ENCODE measurements at places on chromosomes 4 and X.

DNA sequence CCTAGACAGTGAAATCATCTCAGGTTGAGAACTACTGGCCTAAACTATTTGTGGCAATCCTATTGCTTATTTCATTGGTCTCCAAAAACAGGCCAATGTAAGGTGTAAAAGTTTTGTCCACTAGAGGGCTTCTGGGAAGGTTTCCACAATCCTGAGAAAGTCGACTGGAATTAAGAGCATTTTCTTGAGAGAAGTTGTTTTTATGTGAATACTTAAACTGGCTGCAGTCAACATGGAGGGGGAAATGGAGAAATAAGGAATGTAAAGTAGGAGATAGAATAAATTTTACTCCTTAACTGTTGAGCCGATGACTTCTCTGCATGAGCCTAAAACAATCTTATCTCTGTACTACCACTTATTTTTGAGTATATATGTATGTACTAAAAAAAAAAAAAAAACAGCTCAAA, 11.0 kb upstream of the EIF4E start:
- no peak for DNase-seq

- no peak for DNase-seq
These were observed 281.9 kb upstream of the HS3ST1 start for GRCh38 chr4:11710453-11711093.

DNA sequence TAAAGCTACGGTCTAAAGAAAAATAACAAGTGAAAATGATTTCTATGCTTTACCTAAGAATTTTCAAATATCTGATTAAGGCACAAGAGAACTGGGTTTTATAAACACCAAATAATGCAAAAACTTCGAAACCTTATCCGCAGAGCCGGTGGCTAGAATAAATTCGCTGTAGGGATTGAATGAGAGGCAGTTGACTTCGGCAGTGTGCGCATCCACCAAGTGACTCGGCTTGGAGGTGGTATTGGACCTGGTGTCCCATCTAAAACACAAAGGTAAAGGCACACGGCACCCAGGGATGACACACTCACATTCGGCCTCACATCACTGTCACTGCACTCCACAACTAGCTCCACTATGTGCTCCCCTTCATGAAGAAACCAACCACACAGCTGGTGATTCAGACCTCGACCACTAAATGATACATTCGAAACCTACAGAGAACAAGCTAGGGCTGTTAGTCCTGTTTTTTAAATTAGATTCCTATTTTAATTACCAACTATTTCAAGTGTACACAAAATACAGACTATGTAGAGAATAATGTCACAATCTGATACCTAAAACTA, 17.5 kb downstream of the RBBP7 start:
- DNase-seq: no peak

- no peak for DNase-seq
These were observed 19.5 kb downstream of the KIAA0232 start for GRCh38 chr4:6802025-6802424.

- no peak for DNase-seq
These were observed 45.9 kb upstream of the ALG13 start for GRCh38 chrX:111634823-111635729.

DNA sequence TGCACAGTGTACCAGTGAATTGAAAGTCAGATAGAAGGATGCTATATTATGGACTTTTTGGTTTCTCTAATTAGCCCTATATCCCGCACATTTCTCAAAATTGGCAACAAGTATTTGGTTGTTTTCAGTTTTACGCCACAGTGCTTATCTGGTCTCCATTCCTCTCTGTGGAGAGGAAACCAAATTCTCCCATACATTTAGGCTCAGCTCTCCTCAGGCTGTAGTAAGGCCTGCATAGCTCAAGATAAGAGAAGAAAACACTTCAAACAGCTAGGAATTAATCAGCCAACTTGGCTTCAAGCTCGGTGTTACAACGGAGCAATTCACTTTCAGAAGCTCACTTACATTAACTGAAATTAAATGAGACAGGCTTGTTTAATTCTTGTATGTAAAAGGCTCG, 263.2 kb downstream of the PDHA2 start:
- no peak for DNase-seq

DNA sequence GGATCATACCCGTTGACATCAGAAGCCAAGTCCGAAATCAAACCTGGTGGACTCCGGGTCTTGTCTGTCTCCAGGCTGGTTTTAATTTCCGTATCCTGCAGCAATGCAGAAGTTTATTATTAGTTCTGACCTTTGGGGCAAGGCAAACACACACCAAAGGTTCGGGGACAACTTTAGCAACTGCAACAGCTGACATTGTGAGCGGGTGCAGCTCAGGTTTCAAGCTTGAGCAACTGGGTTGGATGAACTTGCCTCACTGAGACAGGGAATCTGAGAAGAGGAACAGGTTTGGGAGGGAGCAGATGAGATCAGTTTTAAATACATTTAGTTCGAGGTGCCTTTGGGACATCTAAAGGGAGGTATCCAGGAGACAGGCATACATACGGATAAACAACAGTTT, 110.7 kb downstream of the GNL3L start:
- DNase-seq: no peak

GRCh38 chr4:51907006-51907669, 64.2 kb downstream of the DCUN1D4 start:
- DNase-seq: no peak

- DNase-seq: no peak
These were observed 375.5 kb downstream of the PCDH18 start for GRCh38 chr4:137156807-137157206.

DNA sequence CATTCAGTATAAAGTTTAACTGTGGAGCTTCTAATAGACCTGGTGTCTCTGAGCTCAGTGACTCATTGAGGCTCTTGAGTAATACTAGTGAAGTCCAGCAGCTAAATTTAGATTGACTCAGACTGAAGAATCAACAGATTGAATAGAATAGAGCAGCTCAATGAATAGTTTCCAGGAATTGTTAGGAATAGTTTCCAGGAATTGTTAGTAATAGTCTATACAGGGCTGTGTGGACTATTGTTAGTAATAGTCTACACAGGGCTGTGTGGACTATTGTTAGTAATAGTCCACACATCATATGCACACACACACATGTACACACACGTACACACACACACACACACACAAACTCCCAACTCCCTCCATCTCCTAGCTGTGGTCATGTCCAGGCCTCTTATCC, 3.0 kb downstream of the GIMD1 start:
- DNase-seq: no peak

GRCh38 chrX:81925812-81926211, 723.9 kb downstream of the SH3BGRL start:
- DNase-seq: no peak

- no peak for DNase-seq
These were observed 10.7 kb downstream of the VSIG1 start for GRCh38 chrX:108055546-108055945.

All from liver (tissue), 10 donors.